ENCODE measurements at places on chromosomes 3 and 15.

GRCh38 chr3:58066842-58067241, 58.6 kb downstream of the FLNB start:
- no peak overlapping the region for H3K27ac ChIP-seq
- no peak for DNase-seq
- H3K36me3 ChIP-seq, result no peaks in the 10 kb centered on the region
- no peak overlapping the region for H3K4me3 ChIP-seq
- H3K27me3 ChIP-seq, result no peaks in the 10 kb centered on the region

GRCh38 chr3:13709706-13710105, 160.8 kb downstream of the FBLN2 start:
- H3K4me1 ChIP-seq, result no peaks in the 10 kb centered on the region
- H3K27me3 ChIP-seq, result no peaks in the 10 kb centered on the region
- DNase-seq, result no peak
- no peaks in the 10 kb centered on the region for H3K36me3 ChIP-seq

DNA sequence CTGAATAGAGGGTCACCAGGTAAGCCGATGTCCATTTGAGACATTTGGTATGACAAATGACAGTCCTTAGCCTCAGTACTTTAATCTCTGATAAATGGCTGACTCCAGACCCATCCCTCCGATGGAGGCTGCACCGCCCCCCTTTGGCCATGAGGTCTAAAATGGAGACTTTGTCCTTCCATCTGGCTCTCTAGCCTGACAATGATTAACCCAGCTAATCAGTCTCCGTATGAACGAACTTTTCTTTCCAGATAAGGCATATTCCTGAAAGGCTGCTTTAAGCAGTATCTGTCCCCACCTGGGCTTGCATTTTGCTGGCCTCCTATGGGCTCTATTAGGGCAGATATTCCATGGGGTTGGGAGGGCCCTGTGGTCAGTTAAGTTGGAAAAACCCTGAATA, 10.8 kb upstream of the MYZAP start:
- no peaks in the 10 kb centered on the region for H3K4me1 ChIP-seq
- DNase-seq, result no peak
- no peaks in the 10 kb centered on the region for H3K36me3 ChIP-seq
- H3K27me3 ChIP-seq, result no peaks in the 10 kb centered on the region
- H3K4me3 ChIP-seq, result no peak overlapping the region

DNA sequence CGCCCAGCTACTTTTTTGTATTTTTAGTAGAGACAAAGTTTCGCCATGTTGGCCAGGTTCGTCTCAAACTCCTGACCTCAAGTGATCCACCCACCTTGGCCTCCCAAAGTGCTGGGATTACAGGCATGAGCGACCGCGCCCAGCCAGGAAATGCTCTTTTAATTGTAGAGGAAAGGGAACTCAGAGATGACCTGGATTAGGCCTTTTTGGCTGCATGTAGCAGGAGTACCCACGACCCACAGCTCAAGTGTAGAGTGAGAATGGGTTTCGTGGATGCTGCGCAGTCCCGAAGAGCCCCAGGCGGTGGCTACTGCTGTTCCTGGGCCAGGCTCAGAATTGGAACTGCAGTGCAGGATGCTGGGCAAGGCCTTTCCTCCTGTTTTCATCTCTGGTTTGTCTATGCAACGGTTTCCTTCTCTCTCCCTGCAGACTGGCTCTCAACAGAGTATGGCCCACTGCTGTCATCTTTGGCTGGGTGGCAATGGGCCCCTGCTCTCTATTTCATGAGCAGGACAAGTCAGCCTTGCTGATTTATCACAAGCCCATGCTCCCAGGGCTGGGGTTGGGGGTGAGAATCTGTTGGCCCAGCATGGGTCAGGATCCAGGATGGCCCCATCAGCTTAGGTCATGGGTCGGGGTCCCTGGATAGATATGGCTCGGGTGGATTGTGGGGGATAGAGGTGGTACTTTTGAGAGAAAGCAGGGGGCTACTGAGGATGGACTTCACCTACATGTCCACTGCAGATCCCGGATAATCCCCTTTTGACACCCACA, 51.2 kb downstream of the GASK1A start:
- no peaks in the 10 kb centered on the region for H3K27me3 ChIP-seq
- H3K36me3 ChIP-seq, result no peaks in the 10 kb centered on the region
- H3K4me1 ChIP-seq, result peaks cover 5% of the 10 kb centered on the region
- H3K27ac ChIP-seq, result no peak overlapping the region
- no peak overlapping the region for H3K4me3 ChIP-seq
- DNase-seq, result no peak

- H3K4me1 ChIP-seq, result peaks cover 27% of the 10 kb centered on the region
- no peaks in the 10 kb centered on the region for H3K27me3 ChIP-seq
- peak overlapping the region; percentile 38 for H3K27ac ChIP-seq
- DNase-seq, result no peak
- H3K36me3 ChIP-seq, result no peaks in the 10 kb centered on the region
Observed at GRCh38 chr15:64857421-64857820, 15.7 kb downstream of the PLEKHO2 start.

DNA sequence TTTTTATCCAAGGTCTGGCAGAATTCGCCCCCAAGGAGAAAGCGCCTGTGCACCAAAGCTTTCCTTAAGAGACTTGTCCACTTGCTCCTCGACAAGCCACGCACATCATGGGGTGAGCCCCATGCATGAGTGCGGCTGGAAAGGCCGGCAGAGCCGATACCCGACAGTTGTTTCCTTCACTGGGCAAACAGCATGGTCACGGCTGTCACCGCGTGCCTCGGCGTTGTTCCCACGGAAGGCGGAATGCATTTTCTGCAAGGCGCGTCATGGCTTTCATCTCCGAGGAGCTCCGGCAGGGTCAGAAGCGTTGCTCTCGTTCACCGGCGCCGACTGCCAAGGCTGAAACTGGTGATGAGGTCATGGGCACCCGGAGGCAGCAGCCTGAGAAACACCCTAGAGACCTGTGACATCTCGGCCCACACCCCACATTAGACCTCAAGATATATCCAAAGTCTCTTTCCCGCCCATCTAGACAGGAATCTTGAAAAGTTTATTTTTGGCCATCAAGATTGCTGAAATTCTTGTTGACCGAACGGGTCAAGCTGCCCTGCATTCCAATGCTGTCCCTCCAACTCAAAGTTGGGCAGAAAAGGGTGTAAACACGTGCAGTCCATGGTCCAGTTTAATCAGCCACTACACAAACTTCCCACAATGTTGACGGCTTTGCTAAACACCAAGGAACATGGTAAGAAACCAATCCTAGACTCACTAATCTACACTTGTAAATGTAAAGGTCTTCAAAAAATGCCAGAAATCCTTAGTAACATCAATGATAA, 604 bp upstream of the TJP1 start:
- peaks cover 5% of the 10 kb centered on the region for H3K4me1 ChIP-seq

GRCh38 chr3:79361748-79362378, 405.9 kb downstream of the ROBO1 start:
- no peaks in the 10 kb centered on the region for H3K4me1 ChIP-seq
- H3K4me3 ChIP-seq, result no peak overlapping the region
- H3K27ac ChIP-seq, result no peak overlapping the region
- no peaks in the 10 kb centered on the region for H3K36me3 ChIP-seq
- no peak for DNase-seq
- no peaks in the 10 kb centered on the region for H3K27me3 ChIP-seq

DNA sequence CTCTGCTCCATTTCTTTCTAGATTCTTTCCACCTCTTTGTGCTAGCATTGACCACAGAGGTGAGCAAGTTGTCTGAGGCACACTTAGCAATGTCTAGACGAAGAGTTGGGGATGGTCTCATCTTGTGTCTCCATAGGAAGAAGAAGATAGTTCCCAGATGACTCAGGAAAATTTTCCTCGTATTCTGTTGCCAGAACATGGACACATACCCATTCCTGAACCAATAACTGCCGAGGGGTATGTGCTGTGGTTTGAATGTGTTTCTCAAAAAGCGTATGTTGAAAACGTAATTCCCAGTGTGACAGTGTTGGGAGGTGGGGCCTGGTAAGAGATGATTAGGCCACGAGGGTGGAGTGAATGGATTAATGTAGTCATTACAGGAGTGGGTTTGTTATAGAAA, 107.5 kb upstream of the GALNT15 start:
- no peak overlapping the region for H3K27ac ChIP-seq
- peaks cover 12% of the 10 kb centered on the region for H3K4me1 ChIP-seq
- no peaks in the 10 kb centered on the region for H3K36me3 ChIP-seq
- no peak for DNase-seq
